ENCODE measurements at places on chromosomes 13 and 19. TPM values are rescaled to one million over a fixed set of nuclear protein-coding genes. Genes with fewer than 3 reads are reported as not detected.

DNA sequence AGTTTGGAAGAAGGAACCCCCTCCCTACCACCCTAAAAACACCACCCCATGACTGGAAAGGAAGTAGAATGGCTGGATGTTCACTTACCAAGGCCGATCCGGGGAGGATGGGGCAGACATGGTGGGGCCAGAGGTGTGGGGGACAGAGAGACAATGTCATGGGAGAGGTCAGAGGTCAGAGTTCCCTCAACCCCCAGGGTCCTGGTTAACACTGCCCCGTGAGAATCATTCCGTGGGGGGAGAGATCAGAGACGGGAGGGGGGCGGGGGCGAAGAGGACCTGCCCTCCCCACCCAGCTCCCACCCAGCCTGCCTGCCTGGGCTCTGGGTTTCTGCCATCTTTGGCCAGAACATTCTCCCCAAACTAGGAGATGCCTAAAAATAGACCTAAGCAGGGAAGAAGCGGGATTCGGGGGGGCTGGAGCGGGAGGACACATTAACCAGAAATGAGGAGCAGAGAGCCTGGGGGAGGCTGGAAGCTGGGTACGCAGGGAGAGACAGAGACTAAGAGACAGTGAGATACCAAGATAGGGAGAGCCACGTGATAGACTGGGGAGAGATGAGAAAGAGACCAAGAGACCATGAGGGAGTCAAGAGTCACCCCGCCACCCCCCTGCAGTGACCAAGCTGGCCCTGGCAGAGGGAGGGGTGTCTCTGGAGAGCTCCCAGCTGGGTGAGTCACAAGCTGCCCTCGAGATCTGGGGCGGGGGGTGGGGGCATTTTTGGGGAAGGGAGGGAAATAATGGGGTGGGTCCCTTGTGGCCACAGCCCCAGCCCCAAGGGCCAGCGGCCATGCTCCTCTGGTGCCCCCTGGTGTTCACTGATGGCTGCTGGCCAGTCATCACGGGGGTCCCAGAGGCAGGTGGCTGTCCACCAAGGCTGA is 6.1 kb upstream of the KANK2 start:
- DNase-seq, result peak; percentile 95

DNA sequence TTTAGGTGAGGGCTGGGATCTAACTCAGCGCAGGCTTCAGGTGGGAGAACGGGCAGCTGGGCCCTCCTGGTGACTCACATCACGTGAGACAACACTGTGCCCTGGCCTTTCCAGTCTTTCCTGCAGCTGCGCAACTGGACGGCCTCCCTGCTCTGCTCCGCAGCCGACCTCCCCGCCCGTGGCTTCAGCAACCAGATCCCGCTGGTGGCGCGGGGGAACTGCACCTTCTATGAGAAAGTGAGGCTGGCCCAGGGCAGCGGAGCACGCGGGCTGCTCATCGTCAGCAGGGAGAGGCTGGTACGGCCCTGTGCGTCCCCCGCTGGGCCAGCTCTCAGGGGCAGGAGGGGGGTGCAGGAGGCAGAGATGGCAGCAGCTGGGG is 8.8 kb downstream of the SPPL2B start:
- DNase-seq, result no peak

DNA sequence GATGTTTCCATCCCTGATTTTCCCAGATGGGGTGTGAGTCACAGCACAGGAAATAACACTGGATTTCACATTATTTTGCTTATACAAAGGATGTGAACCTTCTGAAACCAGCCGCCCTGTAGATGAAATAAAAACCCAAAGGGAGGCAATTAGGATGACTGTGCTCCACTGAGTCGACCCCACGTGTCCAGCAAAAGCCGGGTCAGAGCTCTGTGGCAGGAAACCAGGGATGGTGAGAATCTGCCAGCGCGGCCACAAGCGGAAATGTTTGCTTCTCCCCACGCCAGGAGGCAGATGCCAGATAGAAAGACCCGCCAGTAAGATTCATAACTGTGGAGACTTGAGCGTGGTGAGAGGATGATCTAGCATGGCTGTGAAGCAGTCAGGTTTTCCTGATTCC is 764.4 kb downstream of the LIG4 start:
- peak; percentile 74 for DNase-seq

Gene BST2
- 490 TPM for total RNA-seq

Gene ZNF541
- total RNA-seq, result 0.27 TPM

Gene POU2F2
- total RNA-seq, result 0.17 TPM
